IMR-90 (cell line): ENCODE measurements at places on chromosomes 4 and X.

- no peak for DNase-seq
Measured at GRCh38 chr4:3730422-3731190, 35.6 kb upstream of the ADRA2C start.

DNA sequence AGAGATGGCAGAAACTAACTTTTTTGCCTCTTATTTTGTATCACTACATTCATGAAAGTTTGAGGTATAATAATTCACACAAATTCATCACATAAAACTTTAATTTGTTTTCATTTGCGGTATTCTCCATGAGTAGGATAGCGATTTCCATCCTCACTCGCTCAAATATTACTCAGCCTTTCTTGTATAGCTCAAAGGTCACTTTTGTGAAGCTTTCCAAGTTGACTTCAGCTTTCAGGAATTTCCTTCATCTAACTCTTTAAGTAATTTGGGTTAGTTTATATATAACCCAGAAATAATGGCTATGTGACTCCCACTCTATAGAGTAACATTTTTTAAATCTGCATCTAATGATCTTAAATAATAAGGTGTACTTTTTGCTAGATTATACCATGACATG lies 314.4 kb downstream of the IL1RAPL1 start:
- peak; percentile 82 for DNase-seq

DNA sequence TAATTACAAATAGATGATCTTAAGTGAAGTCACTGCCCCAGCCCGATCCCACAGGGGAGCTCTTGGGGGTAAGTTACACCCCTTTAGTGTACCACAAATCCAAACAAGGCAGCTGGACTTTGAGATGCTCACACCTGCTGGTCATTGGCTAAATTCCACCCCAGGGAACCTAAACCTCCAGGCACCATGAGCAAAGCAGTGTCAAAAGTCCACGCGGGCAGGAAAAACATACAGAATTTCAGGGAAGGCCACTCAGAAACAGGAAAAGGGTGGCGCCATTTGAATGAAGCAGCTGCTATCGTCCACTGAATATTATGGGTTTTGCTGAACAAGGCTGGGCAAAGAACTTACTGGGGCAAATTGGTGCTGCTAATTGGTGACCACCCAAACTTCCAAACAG lies 30.9 kb downstream of the SUPT20HL1 start:
- DNase-seq = no peak

GRCh38 chr4:167614866-167615265 lies 380.6 kb upstream of the SPOCK3 start:
- DNase-seq = no peak
